Thoracic aorta (tissue), 2 donors: ENCODE measurements at places on chromosomes 3 and 15.

DNA sequence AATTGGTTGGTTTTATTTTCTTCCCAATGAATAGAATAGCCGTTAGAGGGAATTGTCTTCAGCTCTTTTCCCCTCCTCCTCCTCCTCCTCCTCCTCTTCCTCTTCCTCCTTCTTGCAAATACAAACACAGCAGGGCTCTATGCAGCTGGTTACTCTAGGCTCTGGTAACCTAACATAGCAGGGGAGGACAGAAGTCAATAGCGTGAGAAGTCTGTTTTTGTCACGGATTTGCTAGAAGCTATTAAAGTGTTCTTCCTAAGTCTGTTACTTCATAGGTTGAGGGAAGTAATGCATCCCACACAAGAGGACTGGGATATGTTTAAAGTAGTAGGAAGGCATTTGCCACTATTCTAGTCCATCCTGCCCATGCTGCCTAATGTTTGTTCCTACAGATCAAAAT lies 374.7 kb upstream of the TPRG1 start:
- DNase-seq: no peak

- DNase-seq: no peak
Observed at GRCh38 chr3:50193286-50193685, 1.9 kb downstream of the GNAT1 start.

DNA sequence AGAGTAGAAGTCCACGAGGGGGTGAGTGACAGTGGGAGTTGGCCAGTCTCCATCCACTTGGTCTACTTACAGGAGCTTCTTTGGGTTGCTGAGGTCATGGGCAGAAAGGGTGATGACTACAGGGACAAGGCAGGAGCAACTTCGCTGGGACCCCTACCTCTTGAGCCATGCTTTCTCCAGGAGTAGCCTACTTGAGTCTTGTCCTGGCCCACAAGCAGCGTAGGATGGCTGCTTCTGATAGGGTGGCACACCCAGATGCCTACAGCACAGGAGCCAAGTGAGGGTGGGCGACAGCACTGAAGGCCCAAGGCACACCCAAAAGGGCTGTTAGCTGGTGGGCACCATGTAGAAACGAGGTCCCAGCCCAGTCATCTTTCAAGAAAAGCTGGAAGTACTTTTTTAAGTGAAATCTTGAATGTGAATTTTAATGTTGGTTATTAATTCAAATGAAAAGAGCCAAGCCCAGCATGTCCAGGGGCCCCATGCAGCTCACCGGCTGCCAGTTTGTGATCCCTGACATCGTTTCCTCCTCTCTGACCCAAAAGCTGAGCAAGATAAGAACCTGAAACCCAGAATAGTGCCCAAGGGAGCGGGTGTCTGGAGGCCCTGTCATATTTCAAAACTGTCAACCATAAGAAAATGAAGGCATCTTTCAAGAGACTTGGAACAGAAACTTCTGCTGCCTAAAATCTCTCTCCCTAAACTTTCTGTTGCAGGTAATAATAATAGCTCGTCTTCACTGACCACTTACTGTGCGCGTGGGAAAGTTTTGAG lies 2.2 kb upstream of the CPEB1 start:
- no peak for DNase-seq

GRCh38 chr15:65177901-65178300 lies 7.2 kb downstream of the CLPX start:
- no peak for DNase-seq

GRCh38 chr15:78855746-78856145 lies 16.9 kb upstream of the MORF4L1 start:
- DNase-seq: no peak

GRCh38 chr3:16130066-16130465 lies 44.4 kb upstream of the GALNT15 start:
- DNase-seq: no peak
